ENCODE measurements at places on chromosomes 6 and 20.
A peak's percentile ranks its signal among the peaks of the same experiment; 100 is the strongest.

DNA sequence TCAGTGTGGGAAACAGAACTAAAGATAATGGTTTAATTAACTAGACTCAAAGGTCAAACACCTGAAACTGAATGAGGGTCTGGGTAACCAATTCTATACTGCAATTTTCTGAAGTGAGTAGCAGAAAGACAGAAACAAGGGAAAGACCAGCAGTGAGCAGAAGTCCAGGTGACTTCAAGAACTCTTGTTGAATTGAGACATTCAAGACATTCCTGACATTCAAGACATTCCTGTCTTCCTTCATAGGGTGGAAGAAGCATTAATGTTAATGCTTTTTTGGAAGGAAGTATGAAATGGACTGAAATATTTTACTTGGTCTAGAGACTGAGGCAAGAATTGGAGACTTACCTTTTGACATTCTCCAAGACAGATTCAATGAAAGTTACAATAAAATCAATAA is 529.9 kb upstream of the MMS22L start:
- DNase-seq = no peak

- no peak for DNase-seq
Measured at GRCh38 chr20:3011752-3012151, 31.7 kb upstream of the GNRH2 start.

DNA sequence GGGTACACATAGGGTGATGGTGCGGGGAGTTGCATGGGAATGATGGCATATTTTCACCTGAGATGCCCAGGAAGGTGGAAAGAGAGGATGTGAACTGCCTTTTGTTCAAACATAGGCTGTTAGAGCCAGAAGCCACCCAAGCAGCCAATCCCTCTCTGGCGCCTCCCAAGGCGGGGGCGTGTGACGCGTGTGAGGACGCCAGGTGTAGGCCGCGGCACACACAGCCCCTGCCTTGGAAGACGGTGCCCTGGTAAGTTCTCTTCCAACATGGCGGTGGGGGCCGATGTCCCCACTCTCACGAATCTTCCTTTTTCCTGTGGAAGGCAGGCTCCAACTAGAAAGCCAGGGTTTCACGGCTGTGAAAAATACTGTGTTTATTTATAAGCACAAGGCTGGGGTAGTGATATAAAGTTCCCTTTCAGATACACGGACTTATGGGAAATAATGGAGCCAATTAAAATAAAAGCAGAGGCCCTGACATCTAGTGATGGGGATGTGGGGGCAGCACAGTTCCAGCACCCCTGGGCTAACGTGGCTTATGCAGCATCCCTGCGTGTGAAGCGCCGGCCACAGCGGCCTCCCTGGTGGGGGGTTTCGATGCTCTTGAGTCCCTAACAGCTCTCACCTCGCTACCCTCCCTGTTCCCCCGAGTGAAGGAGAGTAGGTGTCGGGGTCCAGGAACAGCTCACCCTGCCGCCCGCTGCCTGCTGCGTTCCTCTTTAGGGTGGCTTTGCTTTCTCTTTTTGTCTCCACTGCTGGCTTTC is 28.3 kb downstream of the CDH4 start:
- no peak for DNase-seq

DNA sequence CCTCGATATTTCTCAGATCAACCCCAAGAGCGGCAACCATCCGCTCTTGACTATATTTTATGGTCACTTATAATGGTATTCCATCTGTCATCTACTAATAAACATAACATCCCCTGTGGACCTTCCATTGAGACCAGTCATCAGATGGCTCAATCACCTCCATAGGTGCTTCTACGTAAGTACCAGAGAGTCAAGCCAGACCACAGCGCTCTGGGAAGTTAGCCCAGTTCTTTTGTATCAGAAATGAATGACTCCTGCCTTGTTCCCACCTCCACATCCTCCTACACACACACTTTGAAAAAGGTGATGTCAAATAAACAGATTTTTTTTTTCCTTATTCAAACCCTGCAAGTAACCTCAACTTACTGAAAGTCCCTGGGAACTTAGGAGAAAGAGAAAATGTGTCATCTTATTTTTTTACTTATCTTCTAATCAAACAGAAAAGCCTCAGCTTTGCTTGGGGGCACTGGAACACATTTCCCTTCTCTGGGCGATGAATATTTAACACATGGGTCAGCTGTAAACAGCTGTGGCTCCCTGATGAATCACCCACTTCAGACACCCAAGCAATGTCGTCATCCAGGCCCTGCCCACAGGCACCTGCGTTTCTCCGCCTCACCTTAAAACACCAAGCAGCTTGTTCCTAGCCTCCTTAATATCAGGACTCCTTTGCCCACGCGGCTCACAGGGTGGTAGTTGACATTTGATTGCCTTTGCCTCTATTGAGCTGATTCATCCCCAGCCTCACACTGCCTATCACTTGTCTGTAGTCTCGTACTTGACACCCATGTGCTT is 121.4 kb upstream of the LY86 start:
- peak; percentile 34 for DNase-seq

GRCh38 chr20:1588533-1589460 is 31.0 kb downstream of the SIRPB1 start:
- DNase-seq = no peak

GRCh38 chr20:24316731-24317130 is 152.7 kb upstream of the SYNDIG1 start:
- no peak for DNase-seq

GRCh38 chr6:45783716-45784115 is 231.9 kb downstream of the CLIC5 start:
- DNase-seq = no peak

DNA sequence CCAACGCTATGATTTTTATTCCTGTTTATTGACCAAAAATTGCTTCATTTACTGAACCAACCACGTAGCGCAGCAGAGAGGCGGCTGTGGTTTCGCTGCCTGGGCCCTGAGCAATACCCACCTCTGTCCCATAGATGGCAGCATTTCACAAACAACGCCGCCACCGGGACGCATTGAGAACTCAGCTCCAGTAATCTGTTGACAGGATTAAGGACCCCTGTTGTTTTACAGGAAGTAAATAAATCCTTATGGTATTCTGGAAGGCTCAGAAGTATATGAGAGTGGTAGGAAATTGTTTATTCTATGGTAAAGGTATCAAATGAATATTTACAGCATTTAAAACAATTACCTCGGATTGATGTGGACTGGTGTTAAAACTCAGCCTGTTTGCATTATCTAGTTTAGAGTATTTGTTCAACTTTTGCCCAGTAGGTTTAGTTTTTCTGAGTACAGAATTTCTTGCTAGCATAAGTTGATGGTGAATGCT is 547.9 kb upstream of the SLC35B3 start:
- DNase-seq = peak; percentile 73

- DNase-seq = no peak
Measured at GRCh38 chr6:112362812-112363570, 15.9 kb downstream of the RFPL4B start.

DNA sequence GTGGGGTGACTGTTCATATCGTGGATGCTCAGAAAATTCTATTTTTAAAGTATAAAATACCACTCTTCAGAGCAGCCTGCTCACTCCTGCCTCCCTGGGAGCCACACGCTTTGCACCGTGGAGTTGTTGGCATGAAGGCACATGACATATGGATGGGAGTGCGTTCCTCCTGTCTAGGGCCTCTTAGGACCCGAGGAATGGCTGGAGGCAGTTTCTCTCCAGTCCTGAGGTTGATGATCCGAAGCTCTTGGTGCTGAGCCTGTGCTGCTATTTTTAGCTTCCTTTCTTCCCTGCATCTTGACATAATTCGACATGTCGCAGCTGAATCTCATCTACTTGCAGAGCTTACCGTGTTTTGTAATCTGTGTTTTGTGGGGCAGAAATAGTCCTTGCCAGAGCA is 73.9 kb downstream of the PHACTR3 start:
- no peak for DNase-seq

- DNase-seq = no peak
Measured at GRCh38 chr20:61191096-61191495, 61.0 kb upstream of the CDH4 start.

DNA sequence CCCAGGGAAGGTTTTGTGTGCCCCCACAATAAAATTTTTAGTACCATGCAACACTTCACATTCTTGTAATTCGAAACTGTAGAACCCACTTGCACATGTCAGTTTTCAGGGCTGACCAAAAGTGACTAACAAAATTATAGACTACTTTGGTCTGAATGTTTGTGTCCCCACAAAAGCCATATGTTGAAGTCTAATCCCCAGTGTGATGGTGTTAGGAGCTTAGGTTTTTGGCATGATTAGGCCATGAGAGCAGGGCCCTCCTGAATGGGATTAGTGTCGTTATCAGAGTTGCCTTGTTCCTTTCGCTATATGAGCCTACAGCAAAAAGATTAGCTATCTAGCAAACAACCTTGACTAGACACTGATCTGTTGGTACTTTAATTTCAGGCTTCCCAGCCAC is 49.0 kb upstream of the TENT5A start:
- no peak for DNase-seq

GRCh38 chr6:72048080-72048479 is 161.7 kb downstream of the RIMS1 start:
- no peak for DNase-seq

- DNase-seq = no peak
Measured at GRCh38 chr6:7692453-7692784, 33.5 kb upstream of the BMP6 start.

DNA sequence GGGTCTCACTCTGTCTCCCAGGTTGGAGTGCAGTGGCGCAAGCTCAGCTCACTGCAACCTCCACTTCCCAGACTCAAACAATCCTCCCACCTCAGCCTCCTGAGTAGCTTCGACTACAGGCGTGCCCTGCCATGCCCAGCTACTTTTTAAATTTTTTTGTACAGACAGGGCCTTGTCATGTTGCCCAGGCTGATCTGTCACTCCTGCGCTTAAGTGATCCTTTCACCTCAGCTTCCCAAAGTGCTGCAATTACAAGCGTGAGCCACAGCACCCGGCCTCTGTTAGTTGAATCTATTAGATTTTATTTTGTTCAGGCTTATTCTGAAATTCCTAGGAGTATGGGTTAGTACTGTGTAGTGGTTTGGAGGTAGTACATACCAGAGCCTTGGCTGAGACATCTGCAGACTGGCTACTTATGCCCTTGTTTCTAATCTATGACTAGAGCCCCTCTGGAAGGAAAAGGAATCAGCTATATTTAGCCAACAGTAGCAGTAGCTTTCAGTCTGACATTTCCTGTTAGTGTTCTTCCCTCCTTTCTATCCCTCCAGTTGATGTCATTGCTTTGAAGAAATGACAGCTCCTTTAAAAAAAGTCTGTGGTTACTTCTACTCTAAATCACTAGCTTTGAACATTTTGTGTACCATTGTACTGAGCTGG is 74.4 kb downstream of the ITCH start:
- no peak for DNase-seq

GRCh38 chr6:18034798-18035202 is 47.4 kb upstream of the KIF13A start:
- DNase-seq = peak; percentile 4

- no peak for DNase-seq
Measured at GRCh38 chr20:33474097-33474873, 15.6 kb upstream of the CBFA2T2 start.

- DNase-seq = no peak
Measured at GRCh38 chr20:51554538-51555165, 12.1 kb upstream of the NFATC2 start.

- DNase-seq = no peak
Measured at GRCh38 chr20:60921022-60921622, 330.9 kb upstream of the CDH4 start.

DNA sequence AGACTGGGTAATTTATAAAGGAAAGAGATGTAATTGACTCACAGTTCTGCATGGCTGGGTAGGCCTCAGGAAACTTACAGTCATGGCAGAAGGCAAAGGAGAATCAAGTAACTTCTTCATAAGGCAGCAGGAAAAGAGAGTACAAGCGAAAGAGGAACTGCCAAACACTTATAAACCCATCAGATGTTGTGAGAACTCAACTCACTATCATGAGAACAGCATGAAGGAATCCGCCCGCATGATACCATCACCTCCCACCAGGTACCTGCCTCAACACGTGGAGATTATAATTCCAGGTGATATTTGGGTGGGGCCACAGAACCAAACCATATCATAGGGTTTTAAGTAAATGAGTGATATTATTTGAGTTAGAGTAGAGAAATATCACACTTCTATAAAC is 189.3 kb downstream of the TSHZ2 start:
- DNase-seq = peak; percentile 17

DNA sequence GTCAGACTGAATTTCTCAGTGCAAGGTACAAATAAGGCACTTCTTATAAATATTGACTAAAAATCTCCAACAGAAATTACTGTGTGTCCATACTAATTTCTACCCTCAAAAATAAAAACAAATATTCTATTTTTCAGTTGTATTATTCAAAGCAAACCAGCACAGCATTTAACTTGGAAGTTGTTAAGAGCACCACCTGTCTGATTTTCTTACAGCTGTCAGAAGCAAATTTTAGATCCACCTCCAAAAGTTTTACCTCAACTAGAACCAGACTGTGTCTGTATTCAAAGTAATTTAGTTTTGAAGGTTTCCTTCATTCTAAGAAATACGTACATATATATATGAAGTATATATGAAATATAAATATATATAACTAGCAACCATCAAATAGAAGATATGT is 1.2 kb downstream of the TRDN start:
- no peak for DNase-seq

DNA sequence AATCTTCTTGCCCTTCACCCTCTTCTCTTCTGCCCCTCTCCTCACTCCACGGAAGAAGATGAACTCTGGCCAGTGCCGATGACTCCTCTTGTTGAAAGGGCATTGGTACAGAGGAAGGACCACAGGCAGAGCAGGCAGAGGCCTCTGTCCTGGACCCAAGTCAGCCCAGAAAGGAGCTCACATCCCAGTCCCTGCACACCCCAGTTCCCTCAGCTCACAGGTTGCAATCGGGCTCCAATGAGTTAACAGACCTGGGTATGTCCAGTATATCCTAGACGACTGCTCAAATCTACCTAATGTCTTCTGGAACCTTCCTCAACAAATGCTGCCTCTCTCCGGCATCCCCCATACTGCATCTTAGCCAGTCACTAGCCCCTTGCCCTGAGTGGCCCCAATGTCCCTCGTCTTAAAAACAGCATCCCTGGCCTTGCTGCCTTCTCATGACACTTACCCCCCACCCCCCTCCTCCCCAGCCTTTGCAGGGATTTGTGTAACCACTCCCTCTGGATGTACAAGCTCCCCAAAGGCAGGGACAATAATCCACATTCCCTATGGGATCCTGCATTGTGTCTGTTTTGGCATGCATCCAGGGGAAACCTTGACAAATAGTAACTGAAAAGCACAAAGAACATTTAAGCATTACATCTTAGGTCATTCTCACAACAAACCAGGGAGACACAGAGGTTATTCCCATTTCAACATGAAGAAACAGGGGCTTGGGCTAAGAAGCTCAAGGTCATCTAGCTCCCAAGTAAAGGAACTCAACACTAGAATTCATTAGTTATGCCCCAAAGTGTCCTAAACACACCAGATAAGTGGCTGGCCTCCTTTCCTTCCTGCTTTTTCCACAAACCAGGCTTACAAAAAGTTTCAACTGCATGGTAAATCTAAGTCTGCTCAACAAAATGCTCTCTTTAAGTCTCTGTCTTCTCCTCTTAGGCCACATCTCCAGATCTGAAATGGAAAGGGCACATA is 45.1 kb downstream of the TRERF1 start:
- peak; percentile 24 for DNase-seq

Measured in suppressor macrophage (primary cell).